ENCODE measurements at places on chromosomes 4 and X. TPM values are rescaled to one million over a fixed set of nuclear protein-coding genes. Genes with fewer than 3 reads are reported as not detected.

The NUP62CL gene
- not detected for polyA plus RNA-seq

The CT45A5 gene
- polyA plus RNA-seq, result not detected

The ART3 gene
- polyA plus RNA-seq, result not detected

The HSFX2 gene
- 0.72 TPM for polyA plus RNA-seq

The SUV39H1 gene
- polyA plus RNA-seq, result 10.3 TPM
